ENCODE measurements at places on chromosomes 3 and 15. TPM values are rescaled to one million over a fixed set of nuclear protein-coding genes. Genes with fewer than 3 reads are reported as not detected.

DNA sequence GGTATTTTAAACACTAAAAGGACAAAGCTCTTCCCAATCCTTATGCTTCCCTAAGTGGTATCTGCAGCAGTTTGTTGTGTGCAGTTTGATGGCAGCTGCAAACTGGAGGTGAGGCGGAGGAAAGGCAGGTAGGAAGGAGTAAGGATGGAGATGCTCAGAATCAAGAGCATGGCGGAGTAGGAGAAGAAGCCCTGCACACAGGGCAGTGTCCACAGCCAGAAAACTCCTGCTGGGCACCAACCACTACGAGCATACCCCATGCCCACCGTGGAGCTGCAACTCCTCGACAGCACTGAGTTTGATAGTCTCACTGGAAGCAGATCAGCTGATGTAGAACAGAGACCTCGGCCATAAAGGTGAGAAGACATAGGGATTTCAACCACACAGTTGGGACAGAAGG, 30.3 kb upstream of the ESYT3 start:
- ATAC-seq, result no peak

- ATAC-seq, result no peak
Measured at GRCh38 chr3:106985721-106986120, 391.5 kb upstream of the CCDC54 start.

DNA sequence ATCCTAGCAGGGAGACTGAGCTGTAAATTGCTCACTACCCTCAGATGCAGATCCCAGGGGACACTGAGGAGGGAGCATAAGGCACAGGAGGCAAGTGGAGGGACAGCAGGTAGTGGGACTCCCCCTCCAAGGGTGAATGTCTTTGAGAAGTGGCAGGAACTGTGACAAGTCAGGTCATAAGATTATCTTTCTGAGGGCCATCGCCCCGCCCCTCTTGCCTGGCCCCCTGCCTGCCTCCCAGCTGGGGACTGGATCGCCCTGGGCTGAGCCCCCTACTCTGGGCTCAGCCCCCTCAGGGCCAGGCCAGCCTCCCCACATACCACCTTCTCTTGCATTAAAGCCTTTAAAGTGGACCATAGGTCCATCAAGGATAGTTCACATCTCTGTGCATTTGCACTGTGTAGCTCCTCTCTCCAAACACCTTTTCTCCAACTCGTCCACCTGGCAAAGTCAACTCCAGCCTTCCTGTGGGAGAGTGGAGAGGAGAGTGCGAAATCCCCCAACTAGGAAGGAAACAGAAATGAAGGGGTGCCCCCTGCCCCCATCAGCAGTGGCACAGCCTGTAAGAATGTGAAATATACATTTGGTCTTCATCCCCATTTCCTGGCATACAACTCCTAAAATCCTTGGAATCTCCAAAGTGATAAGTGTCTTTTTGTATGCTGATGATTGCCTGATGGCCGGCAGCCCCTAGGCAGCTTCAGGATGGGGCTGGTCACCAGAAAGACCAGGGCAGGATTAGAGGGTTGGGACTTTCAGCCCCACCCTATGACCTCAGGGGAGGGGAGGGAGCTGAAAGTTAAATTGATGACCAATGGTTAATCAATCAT, 14.7 kb downstream of the PIF1 start:
- ATAC-seq, result no peak

GRCh38 chr3:37556789-37557301, 304.8 kb upstream of the CTDSPL start:
- ATAC-seq, result no peak

- ATAC-seq, result no peak
Measured at GRCh38 chr15:100571592-100572167, 30.3 kb downstream of the LINS1 start.

DNA sequence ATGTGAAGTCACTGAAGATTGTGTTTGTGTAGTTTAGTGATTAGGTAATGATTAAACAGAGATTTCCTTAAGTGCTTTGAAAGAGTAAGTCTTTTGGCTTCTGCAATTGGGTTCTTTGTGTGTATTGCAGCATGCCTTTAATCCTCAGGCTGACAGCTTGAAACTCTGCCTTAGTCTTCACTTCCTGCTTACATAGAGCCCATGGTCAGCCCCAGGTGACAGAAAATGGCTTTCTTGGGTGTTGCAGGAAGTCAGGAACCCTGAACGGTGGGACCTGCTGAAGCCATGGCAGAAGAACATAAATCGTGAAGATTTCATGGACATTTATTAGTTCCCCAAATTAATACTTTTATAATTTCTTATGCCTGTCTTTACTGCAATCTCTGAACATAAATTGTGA, 61.3 kb downstream of the KBTBD8 start:
- ATAC-seq, result no peak

GRCh38 chr3:25781758-25782594, 1.3 kb downstream of the NGLY1 start:
- ATAC-seq, result no peak

Gene TMEM115
- total RNA-seq, result 21.9 TPM

Gene CA12
- total RNA-seq, result 0.15 TPM

Gene ADCY5
- not detected for total RNA-seq

Gene PRICKLE2
- not detected for total RNA-seq

Gene HIGD2B
- 0.22 TPM for total RNA-seq

Gene ISLR2
- total RNA-seq, result not detected
